Activated gamma-delta T cell (primary cell): ENCODE measurements at places on chromosomes 1 and 21.
A peak's percentile ranks its signal among the peaks of the same experiment; 100 is the strongest.

- no peak for DNase-seq
These were observed 1388.1 kb downstream of the AMY1C start for GRCh38 chr1:105137543-105138457.

- no peak for DNase-seq
These were observed 4.8 kb downstream of the FAM3B start for GRCh38 chr21:41321211-41321907.

DNA sequence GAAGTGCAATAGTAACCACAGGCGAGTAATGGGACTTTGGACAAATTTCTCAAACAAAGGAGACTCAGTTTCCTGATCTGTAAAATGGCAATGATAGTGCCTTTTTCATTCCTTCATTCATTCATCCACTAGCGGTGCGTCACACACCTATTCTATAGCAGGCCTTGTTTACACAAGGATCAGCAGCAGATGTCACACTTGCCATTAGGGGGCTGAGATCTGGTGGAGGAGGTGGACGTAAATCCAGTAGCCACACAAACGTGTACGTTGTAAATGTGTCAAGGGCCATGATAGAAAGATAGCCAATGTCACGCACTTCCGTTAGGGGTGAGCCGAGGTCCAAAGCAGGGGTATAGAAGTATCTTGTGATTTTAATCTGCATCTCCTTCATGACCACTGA is 34.2 kb downstream of the SERINC2 start:
- no peak for DNase-seq

DNA sequence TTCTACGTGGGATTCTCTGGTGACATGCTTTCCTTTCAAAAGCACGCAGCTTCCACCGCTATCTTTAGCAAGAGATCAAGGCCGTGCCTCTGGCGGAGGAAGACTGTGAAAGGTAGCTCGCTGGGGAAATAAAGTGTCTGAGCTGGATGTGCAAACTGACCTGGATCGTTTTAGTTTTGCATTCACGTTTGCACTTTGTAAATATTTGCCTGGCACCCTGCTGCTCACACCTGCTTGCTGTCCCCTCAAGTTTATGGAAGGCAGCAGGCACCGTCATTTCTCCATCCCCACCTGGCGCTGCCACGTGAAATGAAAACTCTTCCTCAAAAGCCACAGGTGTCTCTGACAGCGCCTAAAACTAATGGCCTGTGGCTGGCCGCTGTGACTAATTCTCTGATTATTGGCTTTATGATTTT is 44.0 kb upstream of the TARDBP start:
- DNase-seq: no peak

- no peak for DNase-seq
These were observed 31.2 kb downstream of the PRPF38A start for GRCh38 chr1:52435650-52436049.

DNA sequence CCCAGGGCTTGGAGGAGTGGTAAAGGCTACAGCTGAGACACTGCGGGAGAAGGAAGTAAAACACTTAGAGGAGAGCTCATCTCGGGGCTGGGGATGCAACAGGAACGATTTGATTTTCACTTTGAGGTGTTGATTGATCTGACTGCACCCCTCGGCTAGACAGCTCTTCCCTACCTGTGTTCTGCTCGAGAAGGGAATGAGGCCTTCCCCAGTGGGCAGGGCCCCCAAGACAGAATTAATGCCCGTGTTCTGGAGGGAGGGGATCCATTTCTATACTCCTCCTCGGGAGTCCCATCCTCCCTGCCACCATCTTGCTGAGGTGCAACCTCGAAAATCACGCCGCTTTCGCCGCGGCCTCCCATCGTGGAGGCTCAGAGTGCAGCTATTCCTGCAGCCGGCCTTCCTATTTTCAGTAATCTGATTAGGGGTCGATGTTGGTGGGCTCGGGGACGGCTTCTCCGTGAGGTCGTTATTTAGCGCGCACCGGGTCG is 2.4 kb downstream of the ATP2B4 start:
- no peak for DNase-seq

- no peak for DNase-seq
These were observed 48.0 kb downstream of the DMAP1 start for GRCh38 chr1:44261171-44261817.

DNA sequence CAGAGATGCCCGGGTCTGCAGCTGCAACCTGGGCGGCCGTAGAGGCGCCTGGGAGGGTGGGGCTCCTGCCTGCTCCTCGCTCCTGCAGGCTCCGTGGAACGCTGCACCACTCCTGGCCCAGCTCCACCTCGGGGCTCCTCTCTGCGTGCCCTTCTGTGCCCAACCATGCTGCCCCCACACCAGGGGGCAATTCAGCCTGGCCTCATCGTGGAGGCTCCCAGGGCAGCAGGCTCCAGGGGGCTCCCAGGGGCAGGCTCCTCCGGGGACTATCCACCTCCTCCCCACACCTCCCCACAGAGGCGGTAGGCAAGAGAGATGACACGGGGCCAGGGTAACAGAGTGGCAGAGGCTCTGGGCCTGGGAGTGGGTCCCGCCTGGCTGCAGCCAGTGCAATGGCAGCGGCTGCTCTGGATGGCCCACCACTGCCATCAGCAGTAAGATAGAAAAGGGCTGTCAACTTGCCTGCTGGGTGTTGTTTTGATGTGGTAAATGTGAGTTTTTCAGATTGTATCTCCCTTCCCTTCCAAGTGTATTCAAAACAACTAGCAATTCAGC is 22.4 kb upstream of the LRRC8C start:
- peak; percentile 26 for DNase-seq

DNA sequence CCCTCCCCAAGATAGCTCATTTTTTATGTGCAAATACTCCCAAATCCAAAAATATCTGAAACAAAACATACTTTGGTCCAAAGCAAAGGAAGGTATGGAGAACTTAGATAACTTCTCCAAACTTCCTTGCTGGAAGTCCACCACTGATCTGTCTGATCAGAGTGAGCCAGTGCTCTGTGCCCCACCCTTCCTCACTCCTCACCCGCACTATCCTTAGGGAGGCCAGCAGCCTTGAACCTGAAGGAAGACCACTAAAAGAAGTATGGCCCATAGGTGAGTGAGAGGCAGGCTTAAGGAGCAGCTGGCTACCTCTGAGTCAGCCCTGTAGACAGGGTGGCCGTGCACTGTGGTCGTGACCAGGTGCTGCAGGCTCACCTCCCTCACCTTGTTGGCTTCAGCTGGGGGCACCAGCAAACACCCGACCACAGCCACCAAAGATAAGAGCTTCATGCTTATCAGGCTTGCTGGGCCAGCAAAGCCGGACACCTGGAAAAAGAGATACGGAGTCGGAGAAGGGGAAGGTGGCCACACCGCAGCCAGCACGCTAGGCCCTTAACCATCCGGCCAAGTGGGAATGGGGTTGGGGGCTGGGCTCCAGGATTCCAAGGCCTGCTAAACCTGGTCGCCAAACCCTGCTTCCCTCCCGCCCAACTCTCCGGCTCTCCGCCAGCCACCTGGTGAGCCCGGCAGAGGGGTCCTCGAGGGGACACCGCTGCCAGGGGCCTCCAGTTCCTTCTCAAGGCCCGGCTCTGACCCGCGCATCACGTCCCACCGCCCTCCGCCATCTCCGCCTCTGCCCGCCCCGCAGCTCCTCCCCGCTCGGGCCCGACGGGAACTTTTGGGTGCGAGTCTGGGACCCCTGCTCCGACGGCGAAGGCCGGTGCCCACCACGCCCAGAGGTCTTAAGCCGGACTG is 543 bp downstream of the TMEM9 start:
- DNase-seq: peak; percentile 60

DNA sequence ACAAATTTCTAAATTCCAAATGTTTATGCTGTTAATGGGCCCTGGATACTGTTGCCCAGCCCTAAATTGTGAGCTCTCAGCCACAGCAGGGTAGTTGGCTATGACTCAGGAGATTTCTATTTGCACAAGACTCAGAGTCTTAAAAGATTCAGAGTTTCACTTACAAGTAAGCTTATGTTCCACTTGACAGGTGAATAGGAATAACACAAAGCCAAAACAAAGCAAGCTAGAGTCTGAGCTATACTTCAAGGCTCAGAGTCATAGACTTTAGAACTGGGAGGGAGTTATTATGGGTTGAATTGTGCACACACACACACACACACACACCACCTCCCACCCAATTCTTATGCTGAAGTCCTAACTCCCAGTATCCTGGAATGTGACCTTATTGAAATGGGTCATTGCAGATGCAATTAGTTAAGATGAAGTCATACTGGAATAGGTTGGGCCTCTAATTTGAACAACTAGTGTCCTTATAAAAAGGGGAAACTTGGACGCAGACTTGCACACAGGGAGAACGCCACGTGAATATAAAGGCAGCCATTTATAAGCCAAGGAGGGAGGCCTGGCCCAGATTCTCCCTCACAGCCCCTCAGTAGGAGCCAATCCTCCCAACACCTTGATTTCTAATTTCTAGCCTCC is 30.2 kb downstream of the PRDX6 start:
- DNase-seq: no peak

DNA sequence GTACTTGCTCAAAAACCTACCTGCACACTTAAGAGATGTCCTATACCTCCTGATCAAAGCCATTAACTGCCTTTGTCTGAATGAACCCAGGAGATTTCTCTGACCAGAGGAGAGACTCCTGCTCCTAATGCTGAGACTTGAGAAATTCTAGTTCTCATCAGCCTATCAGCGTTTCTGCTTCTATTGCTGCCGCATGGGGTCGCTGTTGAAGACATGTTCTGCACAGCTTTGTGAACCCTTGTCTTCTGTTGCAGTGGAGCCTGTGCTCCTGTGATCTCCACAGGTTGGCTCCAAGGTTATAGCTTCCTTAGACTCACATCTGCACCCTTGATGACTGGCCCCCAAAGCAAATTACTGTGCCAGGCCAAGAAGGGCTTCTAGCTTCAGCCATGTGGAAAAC is 40.2 kb downstream of the EDN2 start:
- no peak for DNase-seq

- DNase-seq: no peak
These were observed 14.4 kb upstream of the ERVH48-1 start for GRCh38 chr21:42939582-42940413.

- no peak for DNase-seq
These were observed 74.6 kb downstream of the RGL1 start for GRCh38 chr1:183879494-183879893.

- DNase-seq: no peak
These were observed 37.8 kb downstream of the NCF2 start for GRCh38 chr1:183552441-183552840.

DNA sequence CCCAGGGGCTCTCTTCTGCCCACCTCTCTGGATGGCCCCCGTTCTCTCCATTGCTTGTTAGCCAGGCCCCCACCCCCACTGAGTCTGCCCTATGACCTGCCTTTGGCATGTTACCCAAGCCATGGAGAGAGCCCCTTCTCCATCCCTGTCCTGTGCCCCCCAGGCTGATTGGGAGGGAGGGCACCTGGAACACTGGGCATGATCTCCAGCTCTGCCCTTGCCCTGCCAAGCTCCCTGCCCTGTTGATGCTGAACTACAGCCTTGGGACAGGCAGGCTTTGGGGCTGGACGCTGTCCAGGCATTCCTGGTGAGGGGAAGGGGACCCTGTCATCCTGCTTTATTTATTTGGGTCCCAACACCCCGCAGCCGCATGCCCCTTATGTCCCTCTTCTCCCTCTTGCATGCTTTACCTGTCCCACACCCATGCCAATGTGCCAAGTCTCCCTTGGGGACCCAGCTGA is 10.7 kb downstream of the TRIM46 start:
- DNase-seq: no peak

DNA sequence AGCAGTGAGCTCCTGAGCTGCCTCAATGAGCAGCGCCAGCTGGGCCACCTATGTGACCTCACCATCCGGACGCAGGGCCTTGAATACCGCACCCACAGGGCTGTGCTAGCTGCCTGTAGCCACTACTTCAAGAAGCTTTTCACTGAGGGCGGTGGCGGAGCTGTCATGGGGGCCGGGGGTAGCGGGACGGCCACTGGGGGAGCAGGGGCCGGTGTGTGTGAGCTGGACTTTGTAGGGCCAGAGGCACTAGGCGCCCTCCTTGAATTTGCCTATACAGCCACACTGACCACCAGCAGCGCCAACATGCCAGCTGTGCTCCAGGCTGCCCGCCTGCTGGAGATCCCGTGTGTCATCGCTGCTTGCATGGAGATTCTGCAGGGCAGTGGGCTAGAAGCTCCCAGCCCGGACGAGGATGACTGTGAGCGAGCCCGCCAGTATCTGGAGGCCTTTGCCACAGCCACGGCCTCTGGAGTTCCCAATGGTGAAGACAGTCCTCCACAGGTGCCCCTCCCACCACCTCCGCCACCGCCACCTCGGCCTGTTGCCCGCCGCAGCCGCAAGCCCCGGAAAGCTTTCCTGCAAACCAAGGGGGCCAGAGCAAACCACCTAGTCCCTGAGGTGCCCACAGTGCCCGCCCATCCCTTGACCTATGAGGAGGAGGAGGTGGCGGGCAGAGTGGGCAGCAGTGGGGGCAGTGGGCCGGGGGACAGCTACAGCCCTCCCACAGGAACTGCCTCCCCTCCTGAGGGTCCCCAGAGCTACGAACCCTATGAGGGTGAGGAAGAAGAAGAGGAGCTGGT is 12.3 kb downstream of the ZBTB7B start:
- DNase-seq: no peak

GRCh38 chr1:245133995-245134715 is 20.6 kb upstream of the KIF26B start:
- DNase-seq: no peak

DNA sequence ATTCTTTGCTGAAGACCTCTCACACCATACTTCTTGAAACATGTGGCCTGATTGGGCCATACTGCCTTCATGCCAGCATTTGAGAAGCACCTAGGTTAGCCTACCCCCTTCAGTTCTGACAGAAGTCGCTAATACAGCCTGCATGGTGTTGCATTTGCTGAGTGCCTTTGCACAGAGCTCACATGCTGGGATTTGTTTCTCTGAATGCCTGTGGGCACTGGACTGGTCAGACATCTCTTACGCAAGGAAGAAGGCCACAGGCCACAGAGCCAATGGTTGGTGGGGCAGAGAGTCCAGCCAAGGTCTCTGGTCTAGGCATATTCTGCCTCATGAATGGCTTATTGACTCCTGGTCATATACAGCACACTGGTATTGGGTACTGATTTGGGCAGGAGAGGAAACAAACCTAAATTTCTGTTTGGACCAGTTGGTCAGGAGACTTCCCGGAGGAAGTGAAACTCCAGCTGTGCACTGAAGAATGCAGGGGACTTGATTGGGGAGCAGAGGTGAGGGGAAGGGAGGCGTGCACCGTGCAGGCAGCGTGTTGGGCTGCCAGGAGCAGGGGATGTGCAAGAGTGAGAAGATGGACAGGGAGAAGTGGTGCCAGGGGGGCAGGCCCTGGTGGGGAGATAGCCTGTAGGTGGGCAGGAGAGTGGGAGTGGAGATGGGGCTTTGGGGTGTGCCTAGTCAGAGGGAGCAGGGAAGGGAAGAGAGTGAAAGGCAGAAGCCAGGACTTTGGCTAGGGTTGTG is 18.1 kb downstream of the URB2 start:
- DNase-seq: no peak

- DNase-seq: no peak
These were observed 550 bp upstream of the PTBP2 start for GRCh38 chr1:96721053-96721415.

GRCh38 chr1:85372683-85373377 is 92.1 kb downstream of the DDAH1 start:
- DNase-seq: no peak

DNA sequence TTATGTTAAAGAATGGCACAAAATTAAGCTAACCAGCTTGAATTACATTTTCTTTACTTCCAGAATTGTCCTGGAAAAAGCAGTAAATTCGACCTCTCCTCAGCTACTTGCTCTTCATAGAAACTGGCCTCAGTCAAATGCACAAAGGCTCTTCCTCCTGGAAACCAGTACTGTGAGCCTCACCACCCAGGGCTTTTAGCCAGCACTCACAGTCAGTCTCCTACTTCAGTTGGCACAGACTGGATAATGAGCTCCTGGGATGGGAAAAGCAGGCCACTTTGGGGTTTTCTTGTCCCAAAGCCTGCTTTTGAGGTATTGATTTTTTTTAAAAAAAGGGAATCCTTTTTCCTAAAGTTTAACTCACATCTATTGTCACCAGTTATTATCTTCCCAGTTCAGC is 40.4 kb downstream of the SCYL3 start:
- no peak for DNase-seq
